ENCODE measurements at places on chromosomes 5 and 9. TPM values are rescaled to one million over a fixed set of nuclear protein-coding genes. Genes with fewer than 3 reads are reported as not detected.

SPINK5 gene
- total RNA-seq = 2.1 TPM

ACOT12 gene
- total RNA-seq = not detected

ZBED3 gene
- total RNA-seq = 13.4 TPM

FYB1 gene
- total RNA-seq = 51.0 TPM

LCP2 gene
- 82.9 TPM for total RNA-seq

TPRN gene
- total RNA-seq = 17.8 TPM

LAMC3 gene
- 26.4 TPM for total RNA-seq

ZFP2 gene
- 2.0 TPM for total RNA-seq

CTXN3 gene
- not detected for total RNA-seq

OBP2B gene
- not detected for total RNA-seq

IL6ST gene
- total RNA-seq = 353 TPM

TMOD1 gene
- 7.9 TPM for total RNA-seq

HTR4 gene
- total RNA-seq = not detected

SLC4A9 gene
- 0.32 TPM for total RNA-seq

PCDHA1 gene
- total RNA-seq = not detected

SOHLH1 gene
- total RNA-seq = not detected

FRMD3 gene
- 9.7 TPM for total RNA-seq

EIF4EBP3 gene
- total RNA-seq = 19.3 TPM

INSL4 gene
- not detected for total RNA-seq

FAM221B gene
- 0.32 TPM for total RNA-seq

PCDHB4 gene
- total RNA-seq = 2.2 TPM

AGPAT2 gene
- 106 TPM for total RNA-seq

BTNL3 gene
- not detected for total RNA-seq

MAP1B gene
- 20.6 TPM for total RNA-seq

SPINK1 gene
- total RNA-seq = not detected

TRIM36 gene
- total RNA-seq = 5.5 TPM

SPOCK1 gene
- total RNA-seq = 8.4 TPM

TXNDC8 gene
- total RNA-seq = not detected

SARDH gene
- total RNA-seq = 3.4 TPM

WDR31 gene
- 4.5 TPM for total RNA-seq

CTSV gene
- 0.32 TPM for total RNA-seq

NANS gene
- 61.9 TPM for total RNA-seq

SPATA31D4 gene
- total RNA-seq = not detected

GCNT4 gene
- 1.9 TPM for total RNA-seq

ARHGEF28 gene
- total RNA-seq = 30.4 TPM

BARX1 gene
- total RNA-seq = not detected

IL17B gene
- not detected for total RNA-seq

ASS1 gene
- total RNA-seq = 75.2 TPM

SPINK7 gene
- total RNA-seq = not detected

KCNV2 gene
- not detected for total RNA-seq

ERCC6L2 gene
- total RNA-seq = 42.8 TPM

HTR1A gene
- total RNA-seq = not detected
